Activated CD8-positive, alpha-beta memory T cell treated with anti-CD3 and anti-CD28 coated beads for 48 hours (primary cell): ENCODE measurements at places on chromosomes 4 and X.

- DNase-seq: no peak
These were observed 23.5 kb downstream of the TMEM31 start for GRCh38 chrX:103734125-103734760.

DNA sequence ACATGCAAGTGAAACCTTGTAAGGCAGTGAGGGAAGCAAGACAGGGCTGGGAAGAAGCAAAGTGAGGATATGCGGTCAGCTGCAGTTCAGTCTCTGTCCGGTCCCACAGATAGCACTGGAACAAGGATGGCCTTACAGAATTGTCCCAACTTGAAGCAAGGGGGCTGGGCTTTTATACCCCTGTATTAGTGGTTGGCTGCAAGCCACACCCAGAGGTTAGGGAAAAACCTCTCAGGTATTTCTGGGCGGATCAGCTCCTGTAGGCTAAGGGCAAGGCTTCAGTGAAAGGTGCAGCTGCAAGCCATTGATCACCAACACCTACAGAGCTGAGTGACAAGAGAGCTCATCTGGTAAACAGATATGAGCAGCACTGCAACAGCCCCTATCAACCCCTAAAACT lies 89.0 kb downstream of the KDR start:
- no peak for DNase-seq

DNA sequence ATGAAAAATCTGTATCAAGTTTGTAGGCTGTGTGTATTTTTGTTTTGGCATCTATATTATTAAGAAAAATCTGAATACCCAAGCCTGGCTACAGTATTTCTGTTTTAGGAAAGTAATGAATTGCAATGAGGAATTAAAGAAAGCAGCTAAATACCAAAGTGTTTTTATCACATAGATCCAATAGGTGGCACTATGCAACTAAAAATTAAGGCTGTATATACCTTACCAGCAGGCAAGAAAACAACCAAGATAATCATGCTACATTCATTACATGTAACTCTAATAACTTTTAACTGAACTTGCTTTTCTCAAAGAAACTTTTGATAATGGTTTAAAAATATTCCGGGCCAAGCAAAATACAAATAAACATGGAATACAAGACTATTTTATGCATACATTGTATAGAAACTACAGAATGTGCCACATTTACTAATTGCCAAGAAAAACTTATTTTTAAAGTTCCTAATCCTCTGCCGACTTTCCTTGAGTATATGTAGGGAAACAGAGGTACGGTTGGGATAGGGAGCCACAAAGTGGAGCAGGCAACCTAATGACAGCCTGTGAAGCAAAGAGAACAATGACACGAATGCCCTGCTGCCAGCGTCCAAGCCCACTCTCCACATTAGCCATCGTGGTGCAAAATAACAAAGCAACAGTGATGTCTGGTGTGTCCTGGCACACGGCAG lies 63.7 kb downstream of the SEC24D start:
- DNase-seq: no peak

- no peak for DNase-seq
These were observed 38.6 kb upstream of the AGA start for GRCh38 chr4:177480795-177481194.

DNA sequence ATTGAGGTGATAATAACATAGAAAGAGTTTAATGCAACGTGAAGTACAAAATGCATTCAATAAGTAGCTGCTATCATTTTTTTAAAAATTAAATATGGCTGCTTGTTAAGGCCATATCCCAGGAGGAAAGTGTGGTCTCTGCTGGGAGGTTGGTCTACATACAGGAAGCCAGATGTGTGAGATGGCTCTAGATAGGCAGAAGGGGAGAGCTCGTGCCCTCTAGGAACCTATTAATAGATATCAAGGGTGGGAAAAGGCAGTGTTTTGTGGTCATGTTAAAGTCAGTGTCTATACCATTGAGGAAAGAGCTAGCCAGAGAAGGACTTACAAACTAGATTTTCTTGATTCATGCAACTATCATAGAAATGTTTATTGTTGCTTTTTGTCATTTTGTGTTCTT lies 140.5 kb downstream of the KLHL8 start:
- no peak for DNase-seq

DNA sequence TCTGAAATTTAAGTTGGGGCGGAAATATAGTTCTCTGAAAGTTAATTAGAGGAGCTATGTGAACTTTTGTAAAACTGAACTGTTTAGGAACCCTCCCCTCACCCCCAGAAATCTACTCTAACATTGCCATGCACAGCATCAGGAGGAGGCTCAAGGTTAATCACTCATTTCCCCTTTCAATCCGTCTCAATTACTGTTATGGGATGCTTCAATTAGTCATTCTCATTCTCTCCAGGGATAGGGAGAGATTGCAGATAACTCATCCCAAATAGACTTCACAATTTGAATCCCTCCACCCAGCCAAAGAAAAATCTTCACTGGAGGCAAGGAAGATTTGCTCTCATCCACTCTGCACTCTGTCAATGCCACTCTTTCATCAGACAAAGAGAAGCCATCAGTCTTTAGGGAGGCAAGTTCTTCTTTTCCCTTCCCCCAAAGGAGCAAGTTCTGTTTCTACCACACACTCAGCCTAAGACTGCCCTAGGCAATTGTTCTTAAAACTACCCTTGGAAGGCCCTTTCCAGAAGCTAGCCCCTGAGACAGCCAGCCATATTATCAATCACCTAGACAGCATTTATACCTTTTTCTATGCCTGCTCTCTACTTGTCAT lies 140.4 kb downstream of the SLC10A7 start:
- DNase-seq: no peak

- DNase-seq: no peak
These were observed 782.2 kb downstream of the ARAP2 start for GRCh38 chr4:35461931-35462659.

- no peak for DNase-seq
These were observed 600.6 kb downstream of the ANKRD50 start for GRCh38 chr4:124111922-124112321.

DNA sequence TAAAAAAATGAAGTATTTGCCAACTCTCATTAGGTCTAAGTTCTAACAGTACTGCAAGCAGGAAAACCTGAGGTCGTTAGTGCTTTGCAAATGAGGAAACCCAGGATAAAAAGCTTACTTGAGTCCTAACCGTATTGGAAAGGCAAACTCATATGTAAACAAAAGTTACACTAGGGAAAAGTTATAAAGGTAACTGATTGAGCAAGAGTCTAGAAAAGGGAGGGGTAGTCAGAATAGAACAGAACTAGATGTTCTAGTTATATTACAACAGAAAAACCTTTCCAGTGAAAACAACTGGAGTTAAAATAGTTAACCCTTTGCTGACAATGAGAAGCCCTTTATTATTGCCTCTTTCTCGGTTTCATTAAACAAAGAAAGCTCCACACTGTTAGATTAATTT lies 66.4 kb upstream of the MAOA start:
- no peak for DNase-seq

GRCh38 chrX:7159149-7159861 lies 11.4 kb upstream of the PUDP start:
- DNase-seq: no peak

GRCh38 chr4:126192506-126192905 lies 877.8 kb downstream of the FAT4 start:
- no peak for DNase-seq

- DNase-seq: no peak
These were observed 6.6 kb upstream of the GBA3 start for GRCh38 chr4:22686141-22686540.

DNA sequence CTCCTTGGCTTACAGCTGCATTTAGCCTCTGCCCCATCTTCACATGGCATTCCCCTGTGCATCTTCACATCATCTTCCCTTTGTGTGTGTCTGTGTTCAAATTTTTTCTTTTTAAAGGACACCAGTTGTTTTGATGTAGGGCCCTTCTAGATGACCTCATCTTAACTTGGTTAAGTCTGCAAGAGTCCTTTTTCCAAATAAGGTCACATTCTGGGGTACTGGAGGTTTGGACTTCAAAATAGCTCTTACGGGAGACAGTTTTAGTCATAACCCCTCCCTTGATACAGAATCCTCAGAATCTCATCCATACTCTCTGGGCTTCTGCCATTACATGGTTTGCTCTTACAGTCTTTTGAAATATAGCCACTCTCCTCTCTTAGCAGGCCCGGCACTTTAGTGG lies 231.5 kb upstream of the ATP6AP2 start:
- no peak for DNase-seq

DNA sequence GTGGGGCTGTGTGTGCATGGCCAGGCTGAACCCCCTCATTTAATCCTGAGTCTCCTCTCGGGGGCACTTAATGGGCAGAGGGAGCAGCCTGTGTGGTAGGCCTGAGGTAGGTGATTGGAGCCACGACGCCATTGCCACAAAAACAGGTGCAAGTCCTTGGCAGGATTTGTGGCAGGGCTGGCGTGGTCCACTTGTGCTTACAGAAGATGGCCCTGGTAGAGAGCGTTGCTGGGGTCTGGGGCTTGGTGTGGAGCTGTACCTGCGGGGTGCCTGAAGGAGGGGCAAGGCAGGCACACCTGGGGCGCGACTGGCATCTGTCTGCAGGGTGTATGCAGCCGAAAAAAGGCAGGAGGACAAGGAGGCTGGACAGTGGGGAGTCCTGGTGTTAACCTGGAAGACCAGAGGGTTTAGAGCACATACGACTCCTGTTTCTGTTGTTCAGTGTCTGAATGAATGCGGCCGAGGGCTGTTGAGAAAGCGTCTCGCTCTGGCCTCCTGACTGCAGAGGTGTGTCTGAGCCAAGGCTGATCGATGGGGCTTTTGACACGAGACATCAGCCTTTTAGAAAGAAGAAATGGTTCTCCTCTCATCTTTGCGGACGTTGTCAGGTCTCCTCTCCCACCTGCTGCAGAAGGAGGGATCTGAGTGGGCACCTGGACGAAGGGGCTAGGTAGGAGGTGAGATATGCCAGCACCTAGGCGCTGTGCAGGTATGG lies 52.0 kb downstream of the TBC1D14 start:
- no peak for DNase-seq

GRCh38 chrX:136954930-136955329 lies 74.4 kb upstream of the RBMX start:
- no peak for DNase-seq

DNA sequence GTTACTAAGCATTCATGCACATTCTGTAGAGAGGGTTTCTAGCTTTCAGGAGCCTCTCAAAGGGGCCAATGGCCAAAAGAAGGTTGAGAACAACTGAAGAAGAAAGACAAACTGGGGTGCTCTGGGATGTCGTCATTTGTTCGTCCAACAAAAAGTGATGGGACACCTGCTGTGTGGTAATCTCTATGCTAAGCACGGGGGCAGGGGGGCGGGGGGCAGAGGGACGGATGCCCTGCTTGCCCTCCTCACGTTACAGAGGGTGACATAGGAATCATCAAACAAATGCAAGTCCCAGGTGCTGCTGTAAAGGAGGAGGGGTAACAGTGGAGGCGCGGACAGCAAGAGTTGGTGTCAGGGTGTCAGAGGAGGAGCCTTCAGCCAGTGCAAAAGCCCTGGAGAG lies 12.8 kb upstream of the CRMP1 start:
- no peak for DNase-seq

DNA sequence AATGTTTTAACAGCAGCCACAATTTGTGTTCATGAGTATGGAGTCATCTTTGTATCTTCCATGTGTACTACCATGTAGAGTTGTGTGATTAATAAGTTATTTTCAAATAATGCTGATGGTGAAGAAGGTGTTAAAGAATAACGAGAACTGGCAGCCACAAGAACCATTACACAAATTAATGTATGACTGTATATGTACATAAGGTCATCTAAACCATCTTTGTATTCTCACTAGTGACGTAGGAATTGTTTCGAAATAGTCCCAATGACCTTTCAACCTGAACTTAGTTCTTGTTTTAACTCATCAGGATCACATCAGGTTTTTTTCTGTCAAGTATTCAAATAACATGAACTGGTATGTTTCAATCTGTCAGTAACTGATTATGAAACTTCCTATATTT lies 48.3 kb upstream of the NOCT start:
- no peak for DNase-seq

- DNase-seq: no peak
These were observed 51.4 kb upstream of the GABRA2 start for GRCh38 chr4:46441136-46441859.

DNA sequence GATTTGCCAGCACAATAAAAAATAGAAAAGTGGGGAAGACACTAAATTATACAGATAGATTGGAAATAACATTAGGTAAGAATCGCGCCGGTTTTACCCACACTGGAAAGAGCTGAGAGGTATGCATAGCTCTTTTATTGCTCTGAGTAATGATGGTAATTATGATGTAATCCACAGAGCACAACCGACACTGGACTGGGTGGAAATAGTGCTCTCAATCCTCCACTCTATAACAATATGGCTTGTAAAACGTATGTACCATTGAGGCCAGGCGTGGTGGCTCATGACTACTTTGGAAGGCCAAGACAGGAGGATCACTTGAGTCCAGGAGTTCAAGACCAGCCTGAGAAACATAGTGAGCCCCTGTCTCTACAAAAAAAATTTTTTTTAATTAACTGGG lies 104.3 kb upstream of the RAPGEF2 start:
- DNase-seq: no peak

DNA sequence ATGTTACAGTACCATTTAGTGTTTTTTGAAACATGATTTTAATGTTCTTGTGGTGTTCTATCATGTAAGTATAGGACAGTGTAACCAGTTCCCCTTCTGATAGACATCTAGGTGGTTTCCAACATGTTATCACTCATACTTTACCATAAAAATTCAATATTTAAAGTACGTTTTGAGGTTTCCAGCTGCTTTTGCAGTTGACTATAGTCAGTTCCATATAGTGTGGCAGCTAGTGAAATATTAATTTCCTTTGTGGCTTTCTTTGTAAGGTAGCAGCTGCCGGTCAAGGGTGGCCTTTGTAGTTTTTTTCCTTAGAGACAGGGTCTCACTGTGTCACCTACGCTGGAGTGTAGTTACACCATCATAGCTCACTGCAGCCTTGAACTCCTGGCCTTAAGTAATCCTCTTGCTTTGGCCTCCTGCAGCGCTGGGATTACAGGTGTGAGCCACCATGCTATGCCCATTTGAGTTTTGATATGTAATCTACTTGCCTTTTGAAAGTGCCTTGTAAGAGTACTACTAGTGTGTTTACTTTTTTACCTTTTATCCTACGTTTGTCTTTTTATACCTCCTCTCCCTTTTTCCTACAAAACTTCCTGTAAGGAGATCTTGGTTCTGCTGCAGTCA lies 63.0 kb downstream of the ARHGAP10 start:
- no peak for DNase-seq

GRCh38 chr4:80207664-80208063 lies 10.4 kb downstream of the PRDM8 start:
- DNase-seq: no peak

- no peak for DNase-seq
These were observed 84.9 kb downstream of the ARHGAP6 start for GRCh38 chrX:11580789-11581188.

- DNase-seq: no peak
These were observed 32.0 kb downstream of the ATXN3L start for GRCh38 chrX:13287816-13288215.

GRCh38 chr4:125796138-125796537 lies 481.4 kb downstream of the FAT4 start:
- DNase-seq: no peak

DNA sequence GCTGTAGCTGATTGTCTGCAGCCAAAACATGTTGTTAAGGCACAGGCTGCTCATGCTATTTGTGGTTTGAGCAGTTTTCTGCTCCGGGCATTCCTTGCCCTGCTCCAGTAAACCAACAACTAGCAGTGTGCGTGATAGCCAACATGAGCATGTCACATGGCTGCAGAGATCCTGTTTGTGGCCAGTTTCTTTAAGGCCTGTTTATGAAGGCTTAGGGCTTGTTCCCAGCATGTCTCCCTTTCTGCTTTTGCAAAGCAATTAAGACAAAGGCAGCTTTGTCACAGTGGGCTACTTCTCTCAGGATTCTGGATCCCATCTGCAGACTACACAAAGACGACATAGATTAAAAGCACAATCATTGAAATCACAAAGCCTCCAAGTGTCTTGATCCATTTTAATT lies 160.5 kb downstream of the ZNF518B start:
- no peak for DNase-seq

GRCh38 chr4:56267558-56267957 lies 119.7 kb downstream of the AASDH start:
- no peak for DNase-seq
